NCI-H446 (cell line): ENCODE measurements at places on chromosomes 5 and 9.

DNA sequence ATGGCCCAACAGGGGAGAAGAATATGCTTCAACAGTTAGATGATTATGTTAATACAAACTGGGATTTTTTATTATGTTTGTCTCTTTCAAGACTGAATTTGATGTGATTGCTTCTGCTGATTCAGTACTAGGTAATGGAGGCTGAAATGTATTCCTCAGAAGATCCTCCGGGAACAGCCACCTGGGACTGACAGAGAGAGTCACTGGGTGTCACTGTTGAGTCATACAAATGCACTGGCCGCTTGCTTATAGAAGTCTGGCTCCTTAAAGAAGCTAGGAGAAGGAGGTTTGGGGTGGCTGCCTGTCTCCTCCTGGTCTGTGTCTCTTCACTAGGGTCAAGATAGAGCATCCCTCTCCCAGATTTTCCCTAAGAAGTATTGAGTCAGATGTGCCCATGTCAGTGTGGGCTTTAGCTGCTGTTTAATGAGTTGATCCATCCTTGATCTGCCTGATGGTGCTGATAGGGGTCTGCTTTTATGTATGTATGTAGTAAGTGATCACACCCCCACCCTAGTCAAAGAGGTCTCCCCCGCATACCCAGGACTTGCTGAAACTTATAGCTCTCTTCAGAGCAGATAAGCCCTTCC lies 773.4 kb downstream of the BRINP1 start:
- peak; percentile 52 for DNase-seq

- no peak for DNase-seq
Measured at GRCh38 chr5:157295247-157295646, 29.3 kb downstream of the CYFIP2 start.

GRCh38 chr5:136586196-136586595 lies 220.9 kb upstream of the TRPC7 start:
- DNase-seq, result no peak

- peak; percentile 92 for DNase-seq
Measured at GRCh38 chr5:73280821-73281746, 108.1 kb downstream of the TMEM174 start.

GRCh38 chr5:129630101-129630500 lies 117.8 kb upstream of the MINAR2 start:
- DNase-seq, result no peak

GRCh38 chr5:160082614-160083500 lies 36.4 kb downstream of the PWWP2A start:
- DNase-seq, result no peak

- DNase-seq, result no peak
Measured at GRCh38 chr5:40333459-40334241, 346.1 kb upstream of the PTGER4 start.

GRCh38 chr9:113901221-113901688 lies 25.1 kb downstream of the ZNF618 start:
- DNase-seq, result peak; percentile 60

DNA sequence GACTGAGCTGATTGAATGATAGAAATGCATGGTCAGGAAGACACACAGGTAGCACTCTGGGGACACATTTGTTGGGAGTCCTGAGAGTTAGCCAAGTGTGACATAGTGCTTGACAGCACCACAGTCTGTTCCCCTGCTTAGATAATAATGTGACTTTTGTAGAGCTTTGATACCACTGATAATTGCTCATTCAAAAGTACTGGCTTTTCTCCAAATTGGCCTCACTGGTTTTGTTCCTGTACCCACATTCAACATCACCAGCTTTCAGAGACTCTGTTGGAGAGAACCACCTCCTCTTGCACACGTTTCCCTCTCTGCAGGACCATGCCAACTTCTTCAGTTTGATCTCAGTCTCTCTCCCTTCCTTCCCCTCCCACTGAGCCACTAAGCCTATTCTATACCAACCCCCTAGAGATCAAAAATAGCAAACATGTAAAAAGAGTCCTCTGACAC lies 52.5 kb upstream of the IL7R start:
- peak; percentile 26 for DNase-seq

- DNase-seq, result no peak
Measured at GRCh38 chr9:130172161-130172857, at the start of gene NCS1. Gene NCS1 (plus strand): TSS chr9:130172404. CDS start chr9:130172664, 260 bp downstream.

- DNase-seq, result peak; percentile 36
Measured at GRCh38 chr5:143501310-143502044, 98.0 kb upstream of the NR3C1 start.

- DNase-seq, result peak; percentile 63
Measured at GRCh38 chr5:78779771-78780616, 131.4 kb upstream of the LHFPL2 start.

DNA sequence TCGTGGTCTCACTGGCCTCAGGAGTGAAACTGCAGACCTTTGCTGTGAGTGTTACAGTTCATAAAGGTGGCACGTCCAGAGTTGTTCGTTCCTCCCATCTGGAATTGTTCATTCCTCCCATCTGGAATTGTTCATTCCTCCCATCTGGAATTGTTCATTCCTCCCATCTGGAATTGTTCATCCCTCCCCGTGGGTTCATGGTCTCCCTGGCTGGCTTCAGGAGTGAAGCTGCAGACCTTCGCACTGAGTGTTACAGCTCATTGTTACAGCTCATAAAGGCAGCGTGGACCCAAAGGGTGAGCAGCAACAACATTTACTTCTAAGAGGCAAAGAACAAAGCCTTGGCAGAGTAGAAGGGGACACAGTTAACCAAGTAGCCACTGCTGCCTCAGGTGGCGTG lies 69.1 kb downstream of the GCNT1 start:
- no peak for DNase-seq

DNA sequence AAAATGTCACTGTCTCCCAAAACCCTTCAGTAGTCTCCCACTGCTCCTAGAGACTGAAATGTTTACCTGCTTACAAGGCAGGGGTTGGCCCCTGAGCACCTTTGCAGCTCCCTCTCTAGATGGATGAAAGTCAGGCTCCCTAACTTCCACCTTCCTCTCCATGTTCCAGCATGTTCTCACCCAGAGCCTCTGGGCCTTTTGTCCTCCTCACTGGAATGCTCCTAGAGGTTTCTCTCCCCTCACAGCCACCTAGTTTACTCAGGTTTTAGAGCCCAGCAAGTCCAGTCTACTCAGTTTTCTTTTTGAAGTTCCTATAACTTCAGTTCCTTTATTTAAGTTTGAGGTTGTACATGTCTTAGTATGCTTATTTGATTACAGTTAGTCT lies 815 bp upstream of the URM1 start:
- DNase-seq, result no peak

DNA sequence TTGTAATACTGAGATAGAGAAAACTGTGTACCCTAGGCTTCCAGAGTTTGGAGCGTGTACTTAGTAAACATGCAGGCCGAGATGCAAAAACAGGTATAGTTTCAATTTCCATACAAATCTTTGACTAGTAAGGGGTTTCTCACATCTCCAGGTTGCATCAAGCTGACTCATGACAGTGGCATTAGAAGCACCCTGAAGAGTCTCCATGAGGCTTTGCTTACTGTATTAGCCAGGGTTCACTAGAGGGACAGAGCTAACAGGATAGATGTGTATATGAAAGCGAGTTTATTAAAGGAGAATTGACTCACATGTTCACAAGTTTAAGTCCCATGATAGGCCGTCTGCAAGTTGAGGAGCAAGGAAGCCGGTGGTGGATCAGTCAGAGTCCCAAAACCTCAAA lies 275.3 kb upstream of the CDH6 start:
- no peak for DNase-seq

DNA sequence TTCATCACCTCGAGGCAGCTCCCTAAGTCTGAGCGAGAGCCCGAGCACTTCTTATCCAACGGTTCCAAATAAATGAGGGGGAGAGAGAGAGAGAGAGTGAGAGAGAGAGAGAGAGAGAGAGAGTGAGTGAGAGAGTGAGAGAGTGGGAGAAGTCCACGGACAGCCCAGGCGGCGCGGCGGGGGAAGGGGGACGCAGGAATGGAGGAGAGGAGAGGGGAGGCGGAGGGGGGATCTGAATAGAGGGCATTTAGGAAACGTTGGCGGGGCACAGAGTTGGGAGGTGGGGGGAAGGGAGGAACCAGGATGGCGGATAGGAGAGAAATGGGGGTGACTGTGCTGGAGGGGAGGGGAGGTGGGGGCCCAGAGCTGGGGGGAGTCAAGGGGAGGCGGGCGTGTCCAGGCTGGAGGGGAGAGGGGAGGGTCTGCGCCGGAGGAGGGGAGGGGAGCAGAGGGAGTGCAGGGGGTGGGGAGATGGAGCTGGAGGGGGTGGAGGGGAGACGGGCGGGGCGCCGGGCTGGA lies 398 bp upstream of the BASP1 start:
- DNase-seq, result peak; percentile 85

GRCh38 chr5:172730981-172731679 lies 39.9 kb downstream of the DUSP1 start:
- no peak for DNase-seq

DNA sequence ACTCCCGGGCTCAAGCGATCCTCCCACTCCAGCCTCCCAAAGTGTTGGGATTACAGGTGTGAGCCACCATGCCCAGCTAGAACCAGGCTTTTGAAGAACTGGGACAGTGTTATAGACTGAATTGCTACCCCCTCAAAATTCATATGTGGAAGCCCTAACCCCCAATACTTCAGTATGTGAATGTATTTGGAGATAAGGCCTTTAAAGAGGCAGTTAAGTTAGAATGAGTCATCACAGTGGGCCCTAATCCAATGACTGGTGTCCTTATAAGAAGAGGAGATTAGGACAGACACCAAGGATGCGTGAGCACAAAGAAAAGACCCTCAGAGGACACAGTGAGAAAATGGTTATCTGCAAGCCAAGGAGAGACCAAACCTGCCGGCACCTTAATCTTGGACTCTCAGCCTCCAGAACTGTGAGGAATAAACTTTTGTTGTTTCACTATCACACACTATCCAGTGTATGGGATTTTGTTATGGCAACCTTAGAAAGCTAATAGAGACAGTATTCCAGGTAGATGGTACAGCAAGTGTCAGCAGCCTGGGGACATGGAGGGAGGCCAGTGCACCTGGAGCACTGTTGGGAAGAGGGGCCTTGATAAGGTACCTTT lies 31.4 kb upstream of the ERGIC1 start:
- no peak for DNase-seq

DNA sequence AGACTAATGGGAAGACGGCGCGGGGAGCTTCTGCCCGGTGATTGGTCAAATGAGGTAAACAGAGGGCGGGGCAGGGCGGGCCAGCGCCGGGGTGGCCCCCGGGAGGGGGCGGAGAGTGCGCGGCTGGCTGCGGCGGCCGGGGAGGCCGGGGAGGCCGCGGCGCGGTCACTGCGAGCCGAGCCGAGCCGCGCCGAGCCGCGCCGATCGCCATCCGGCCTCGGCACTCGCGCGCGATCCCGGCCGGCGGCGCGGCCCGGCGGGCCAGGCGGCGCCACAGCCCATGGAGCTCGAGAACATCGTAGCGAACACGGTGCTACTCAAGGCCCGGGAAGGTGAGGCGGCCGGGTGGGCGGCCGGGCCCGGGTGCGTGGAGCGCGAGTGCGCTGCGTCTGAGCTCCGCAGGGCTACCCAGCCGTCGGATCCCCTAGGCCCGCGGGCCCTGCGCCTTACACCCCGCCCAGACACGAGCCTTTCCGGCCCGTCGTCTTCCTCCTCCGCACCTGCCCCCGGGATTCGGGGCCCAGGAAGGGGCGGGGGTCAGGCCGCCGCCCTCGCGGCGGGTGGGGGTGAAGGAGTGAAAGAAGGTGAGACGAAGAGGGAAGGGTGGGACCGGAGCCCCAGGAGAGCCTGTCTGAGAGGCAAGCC lies at the start of gene GRK6:
Gene GRK6 (plus strand): TSS at position 111 of the 645 bp plus-strand sequence. CDS start 170 bp downstream, at position 281.
- DNase-seq, result no peak

- no peak for DNase-seq
Measured at GRCh38 chr5:79036769-79037168, 32.7 kb downstream of the DMGDH start.

DNA sequence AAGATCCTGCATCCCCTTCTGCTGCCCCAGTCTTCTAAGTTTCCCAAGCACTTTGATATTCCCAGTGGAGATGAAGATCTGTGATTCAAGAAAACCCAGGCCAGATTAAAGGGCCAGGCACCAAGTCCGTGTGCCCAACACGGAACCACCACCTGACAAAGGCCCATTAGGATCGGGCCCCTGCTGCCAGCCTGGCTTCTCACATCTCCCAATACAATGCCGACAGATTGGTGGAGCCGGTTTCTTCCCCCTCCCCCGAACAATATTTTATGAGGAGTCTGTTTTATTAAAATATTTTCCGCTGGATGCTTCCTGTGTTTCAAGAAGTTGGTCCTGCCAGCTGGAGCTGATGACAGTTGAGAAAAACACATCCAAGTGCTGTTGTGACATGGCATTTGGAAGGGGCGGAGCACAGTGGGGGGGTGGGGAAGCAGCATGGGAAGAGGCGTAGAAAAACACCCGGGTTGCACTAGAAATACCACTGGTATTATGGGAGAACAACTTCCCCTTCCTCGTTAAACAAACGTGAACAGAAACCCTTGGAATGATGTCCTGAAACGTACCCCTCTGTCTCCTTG lies 45.0 kb downstream of the CRB2 start:
- peak; percentile 72 for DNase-seq

GRCh38 chr9:107925749-107926297 lies 436.3 kb upstream of the KLF4 start:
- no peak for DNase-seq

DNA sequence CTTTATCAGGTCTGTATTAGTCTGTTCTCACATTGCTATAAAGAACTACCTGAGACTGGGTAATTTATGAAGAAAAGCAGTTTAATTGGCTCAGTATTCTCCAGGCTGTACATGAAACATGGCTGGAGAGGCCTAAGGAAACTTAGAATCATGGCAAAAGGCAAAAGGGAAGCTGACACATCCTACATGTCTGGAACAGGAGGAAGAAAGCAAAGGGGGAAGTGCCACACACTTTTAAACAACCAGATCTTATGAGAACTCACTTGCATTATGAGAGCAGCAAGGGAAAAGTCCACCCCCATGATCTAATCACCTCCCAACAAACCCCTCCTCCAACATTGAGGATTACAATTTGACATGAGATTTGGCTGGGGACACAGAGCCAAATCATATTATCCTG lies 132.1 kb downstream of the PCSK1 start:
- DNase-seq, result no peak

GRCh38 chr9:83431101-83432060 lies 106.8 kb downstream of the FRMD3 start:
- DNase-seq, result no peak

- DNase-seq, result no peak
Measured at GRCh38 chr5:133606835-133607234, 5.5 kb downstream of the FSTL4 start.

GRCh38 chr5:62783374-62784057 lies 204.9 kb downstream of the LRRC70 start:
- no peak for DNase-seq
